ENCODE measurements at places on chromosomes 12 and 14.

- peak; percentile 14 for DNase-seq
Measured at GRCh38 chr12:9027161-9028059, 38.1 kb downstream of the KLRG1 start.

GRCh38 chr12:122859303-122860039, 24.2 kb downstream of the HIP1R start:
- no peak for DNase-seq

- DNase-seq: no peak
Measured at GRCh38 chr12:33439587-33440011, at the start of gene SYT10. Gene SYT10, minus strand, starts transcription at chr12:33439819. Its CDS starts 297 bp downstream, at chr12:33439522.

- DNase-seq: no peak
Measured at GRCh38 chr12:62631471-62632410, 165.1 kb downstream of the MON2 start.

DNA sequence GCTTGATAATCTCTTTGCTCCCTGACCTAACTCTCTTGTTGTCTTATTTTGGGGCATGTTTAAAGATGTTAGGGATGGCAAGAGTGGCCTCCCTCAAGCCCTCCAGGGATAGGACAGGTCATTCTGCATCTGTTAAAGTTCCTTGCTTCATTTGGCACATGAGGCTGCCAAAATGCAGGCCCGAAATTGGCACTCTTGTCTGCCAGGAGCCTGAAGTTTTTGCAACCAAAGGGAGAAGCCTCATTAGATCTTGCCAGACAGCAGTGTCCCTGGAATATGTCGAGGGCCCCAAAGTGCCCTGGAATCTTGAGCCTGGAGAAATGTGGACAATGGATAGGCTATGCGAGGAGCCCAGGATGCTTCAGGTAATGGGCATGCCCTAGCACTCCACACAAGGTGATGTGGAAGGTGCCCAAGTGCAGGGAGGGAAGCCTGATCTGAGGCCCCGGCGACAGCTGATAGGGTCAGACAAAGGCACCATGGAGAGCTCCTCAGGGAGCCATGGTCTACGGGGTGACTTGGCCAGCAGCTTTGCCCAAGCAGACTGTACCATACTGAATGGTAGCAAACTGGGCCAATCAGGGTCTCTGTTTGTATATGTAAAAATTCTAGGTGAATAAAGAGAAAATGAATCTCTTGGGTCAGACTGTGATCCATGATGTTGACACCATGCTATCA, 173.0 kb upstream of the WSCD2 start:
- no peak for DNase-seq

DNA sequence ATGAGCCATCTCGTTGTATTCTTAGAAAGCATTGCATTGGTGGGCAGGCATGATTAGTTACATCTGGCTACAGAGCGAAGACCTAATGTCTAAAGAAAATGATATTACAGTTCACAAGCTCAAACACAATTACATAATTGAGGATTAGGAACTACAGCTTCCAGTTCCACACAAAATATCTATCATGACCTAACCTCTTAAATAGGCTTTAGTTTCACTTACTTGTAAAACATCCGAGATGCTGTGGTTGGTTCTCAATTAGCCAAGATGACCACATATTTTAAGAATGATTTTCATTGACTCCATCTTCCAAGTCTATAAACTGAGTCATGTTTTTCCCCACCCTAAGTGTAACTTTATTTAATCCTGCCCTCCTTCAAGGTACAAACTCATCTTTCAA, 69.5 kb downstream of the LRIG3 start:
- DNase-seq: no peak

DNA sequence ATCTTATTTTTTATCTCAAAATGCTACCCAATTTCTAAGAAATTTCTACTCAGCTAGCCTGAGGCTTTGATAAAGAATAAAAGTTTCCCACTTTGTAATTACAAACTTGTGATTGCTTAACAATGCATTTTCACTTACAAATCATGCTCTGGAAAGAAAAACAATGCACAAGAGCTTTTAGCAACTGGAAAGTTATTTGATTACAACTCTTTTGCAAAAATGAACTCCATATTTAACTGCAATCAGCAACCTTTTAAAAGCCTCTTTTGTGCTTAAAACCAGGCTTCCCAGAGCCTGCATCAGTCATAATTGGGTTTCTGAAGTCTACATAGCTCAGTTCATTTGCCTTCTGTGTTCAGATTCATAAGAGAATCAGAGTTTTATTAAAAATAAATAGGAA, 395.2 kb downstream of the PAWR start:
- DNase-seq: no peak

DNA sequence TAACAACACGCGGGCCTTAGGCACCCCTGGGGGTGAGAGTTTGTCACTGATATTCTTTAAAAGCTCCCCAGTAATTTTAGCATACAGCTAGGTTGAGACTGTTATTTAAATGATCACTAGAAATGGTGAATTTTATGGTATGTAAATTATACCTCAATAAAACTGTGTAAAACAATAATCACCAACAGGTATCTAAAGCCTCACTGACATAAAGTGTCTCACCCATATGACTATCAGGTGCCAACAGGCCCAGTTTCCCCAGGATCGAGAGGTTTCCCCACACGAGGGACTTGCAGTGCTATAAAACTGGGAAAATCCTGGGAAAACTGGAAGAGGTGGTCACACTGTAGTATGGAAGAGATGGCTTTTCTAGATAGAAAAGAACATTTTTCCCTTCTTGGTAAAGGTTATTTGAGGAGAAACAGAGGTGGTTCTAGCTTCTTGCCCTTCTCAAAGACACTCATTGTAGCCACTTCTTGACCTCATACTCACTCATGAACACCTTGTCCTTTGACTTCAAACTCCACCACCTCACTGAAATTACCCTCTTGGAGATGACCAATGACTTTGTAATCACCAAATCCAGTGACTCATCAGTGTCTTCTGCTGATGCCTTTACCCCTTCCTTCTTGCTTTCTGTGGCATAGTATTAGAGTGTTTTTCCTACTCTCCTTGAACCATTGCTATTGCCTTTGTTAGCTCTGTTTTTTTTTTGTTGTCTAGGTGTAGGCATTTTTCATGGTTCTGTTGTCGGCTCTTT, 24.8 kb upstream of the NUBPL start:
- no peak for DNase-seq

DNA sequence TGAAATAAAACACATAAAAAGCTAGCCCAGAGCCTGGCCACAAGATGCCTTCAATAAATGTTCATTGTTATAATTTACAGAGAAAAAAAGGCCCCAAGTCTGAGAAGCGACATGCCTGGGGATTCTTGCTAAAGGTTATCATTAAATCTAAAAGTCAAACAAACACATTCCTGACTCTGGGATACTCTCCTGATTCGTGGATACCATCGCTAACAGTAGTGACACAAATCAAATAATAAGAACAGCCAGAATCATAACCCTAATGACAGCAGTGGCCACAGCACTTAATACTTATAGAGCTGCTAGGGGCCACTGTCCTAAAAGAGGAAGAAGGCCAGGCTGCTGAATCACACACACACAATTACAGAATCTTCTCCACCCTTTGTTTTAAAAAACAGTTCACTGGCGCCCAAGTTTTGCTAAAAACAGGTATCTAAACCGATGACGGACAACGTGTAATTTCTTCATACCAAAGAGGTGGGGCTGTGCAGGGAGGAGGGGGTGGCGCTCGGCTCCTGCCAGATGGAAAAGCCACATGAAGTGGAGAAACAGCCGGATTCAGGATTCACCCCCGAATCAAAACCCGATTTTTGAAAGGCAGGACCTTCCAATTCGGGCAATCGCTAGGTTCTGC, 1.2 kb downstream of the CLIP1 start:
- DNase-seq: no peak
